Cerebellar nuclear complex (tissue), 1 donor: ENCODE measurements at places on chromosomes 3 and 15.

GRCh38 chr3:117195034-117195433, 485.5 kb downstream of the TUSC7 start:
- no peak for DNase-seq

GRCh38 chr15:89103481-89104171, 15.4 kb downstream of the ABHD2 start:
- no peak for DNase-seq

- DNase-seq = no peak
Measured at GRCh38 chr3:33023176-33024136, 72.0 kb downstream of the CCR4 start.

DNA sequence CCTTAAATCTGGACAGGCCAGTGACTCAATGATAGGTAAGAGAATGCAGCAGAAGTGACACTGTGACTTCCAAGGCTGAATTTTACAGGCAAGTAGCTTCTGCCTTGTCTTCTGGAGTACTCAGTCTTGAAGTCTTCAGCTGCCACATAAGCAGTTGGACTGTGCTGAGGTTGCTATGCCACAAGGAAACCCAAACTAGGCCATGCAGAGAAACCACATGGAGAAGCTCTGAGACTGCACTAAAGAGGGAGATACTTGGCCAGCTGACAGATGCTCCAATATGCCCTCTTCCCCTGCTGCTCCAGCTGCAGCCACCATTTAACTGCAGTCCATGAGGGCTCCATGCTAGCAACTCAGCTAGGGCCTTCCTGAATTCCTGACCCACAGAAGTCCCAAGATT, 119.4 kb upstream of the GADL1 start:
- no peak for DNase-seq
